ENCODE measurements at places on chromosomes 5 and 9.

GRCh38 chr5:122172207-122172606 is 42.9 kb downstream of the ZNF474 start:
- no peak for DNase-seq

DNA sequence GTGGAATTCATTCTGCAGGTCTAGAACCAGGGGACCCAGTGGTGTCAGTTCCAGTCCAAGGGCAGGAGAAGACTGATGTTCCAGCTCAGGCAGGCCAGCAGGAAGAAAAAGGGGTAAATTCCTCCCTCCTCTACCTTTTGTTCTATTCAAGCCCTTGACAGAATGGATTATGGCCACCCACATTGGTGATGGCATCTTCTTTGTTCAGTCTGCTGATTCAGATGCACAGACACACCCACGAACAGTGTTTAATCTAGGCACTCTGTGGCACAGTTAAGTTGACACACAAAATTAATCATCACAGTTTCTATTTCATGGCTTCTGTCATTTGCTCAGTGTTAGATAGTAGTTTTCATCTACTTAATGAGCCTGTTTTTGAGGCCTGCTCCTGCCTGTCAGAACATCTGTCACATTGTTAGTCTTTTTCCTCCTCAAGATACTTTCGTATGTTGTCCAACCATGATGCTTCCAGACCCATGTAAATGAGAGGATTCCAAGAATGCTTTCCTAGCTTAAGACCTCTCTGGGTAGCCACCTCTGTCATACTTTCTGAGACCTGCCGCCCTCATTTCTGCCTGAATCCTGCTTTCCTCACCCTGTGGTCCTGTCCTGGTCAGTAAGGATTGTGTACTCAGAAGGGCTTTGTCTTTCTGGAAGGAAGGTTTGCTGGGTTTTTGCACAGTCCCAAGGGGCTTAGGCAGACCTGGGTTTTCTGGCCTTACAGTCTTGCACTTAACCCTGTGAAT is 72.5 kb downstream of the SPIN1 start:
- DNase-seq: peak; percentile 21

DNA sequence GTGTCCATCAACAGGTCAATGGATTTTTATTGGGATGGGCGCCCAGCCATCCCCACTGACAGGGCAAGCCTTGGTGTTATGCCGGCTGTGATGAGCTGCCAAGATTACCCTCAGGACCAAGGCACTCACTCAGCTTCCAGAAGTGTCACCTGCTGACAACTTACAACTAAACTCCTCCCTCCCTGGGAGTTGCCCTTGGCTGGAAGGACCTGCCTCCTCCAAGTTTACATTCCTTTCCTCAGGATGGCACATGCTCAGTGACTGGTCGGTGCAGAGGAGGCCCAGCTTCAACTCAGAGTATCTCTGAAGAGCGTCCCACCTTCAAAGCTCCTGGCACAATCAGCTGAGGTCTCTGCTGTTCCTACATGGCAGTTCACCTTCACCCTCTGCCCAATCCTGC is 52.5 kb upstream of the ZBTB43 start:
- no peak for DNase-seq

DNA sequence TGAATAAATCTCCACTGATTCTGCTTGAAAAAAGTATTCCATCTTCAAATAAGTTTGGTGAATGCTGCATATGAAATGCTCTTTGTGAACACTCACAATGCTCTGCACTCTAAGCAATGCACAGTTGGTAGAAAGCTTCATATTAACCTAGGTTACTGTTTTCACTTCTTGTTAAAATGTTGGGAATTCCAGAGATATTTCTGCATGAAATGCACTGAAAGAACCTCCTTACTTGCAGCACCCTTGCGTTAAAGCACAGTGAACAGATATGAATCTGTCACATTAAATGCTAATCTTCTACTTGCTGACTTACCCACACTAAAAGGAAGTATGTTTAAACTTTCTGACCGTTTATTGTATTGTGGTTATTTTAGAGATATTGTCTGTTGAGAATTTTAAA is 584.1 kb upstream of the NUDT12 start:
- no peak for DNase-seq

GRCh38 chr5:6392561-6392960 is 14.2 kb upstream of the MED10 start:
- peak; percentile 46 for DNase-seq

DNA sequence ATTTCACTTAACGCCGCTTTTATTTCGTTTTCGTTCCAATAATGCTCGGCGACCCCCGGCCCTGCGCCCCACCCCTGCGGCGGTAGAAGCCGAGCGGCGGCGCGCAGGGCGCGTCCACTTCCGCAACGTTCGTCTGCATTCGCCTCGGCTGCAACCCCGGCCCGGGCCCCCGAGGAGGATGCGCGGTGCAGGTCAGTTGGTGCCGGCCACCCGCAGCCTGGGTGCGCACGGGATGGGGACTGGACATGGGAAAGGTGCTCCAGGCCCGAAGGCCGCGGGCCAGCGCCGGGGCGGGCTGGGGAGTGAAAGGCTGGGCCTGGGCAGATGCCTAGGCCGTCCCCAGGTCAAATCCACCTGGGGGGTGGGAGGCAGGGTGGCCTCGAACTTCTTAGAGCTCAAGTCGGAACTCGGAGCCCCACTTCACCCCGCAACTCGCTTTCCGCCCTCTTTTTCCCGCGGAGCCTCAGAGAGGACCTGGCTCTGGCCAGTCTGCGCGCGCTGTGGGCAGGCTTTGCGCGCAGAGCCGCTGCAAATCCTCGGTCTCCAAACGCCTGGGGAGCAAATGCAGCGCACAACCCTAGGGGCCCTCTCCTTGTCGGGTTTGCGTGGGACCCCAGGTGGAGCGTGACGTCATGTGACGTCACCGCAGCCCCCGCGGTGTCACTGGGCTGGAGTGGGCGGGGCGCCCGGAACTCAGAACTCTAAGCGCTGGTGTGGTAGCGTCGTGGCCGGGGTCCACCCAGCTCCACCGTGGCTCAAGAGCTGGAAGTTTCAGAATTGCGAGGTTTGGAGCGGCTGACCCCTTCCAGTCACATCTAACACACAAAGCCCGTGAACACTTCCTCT is 3.3 kb downstream of the TLX3 start:
- no peak for DNase-seq

GRCh38 chr9:92617195-92617813 is 52.6 kb downstream of the IPPK start:
- no peak for DNase-seq

DNA sequence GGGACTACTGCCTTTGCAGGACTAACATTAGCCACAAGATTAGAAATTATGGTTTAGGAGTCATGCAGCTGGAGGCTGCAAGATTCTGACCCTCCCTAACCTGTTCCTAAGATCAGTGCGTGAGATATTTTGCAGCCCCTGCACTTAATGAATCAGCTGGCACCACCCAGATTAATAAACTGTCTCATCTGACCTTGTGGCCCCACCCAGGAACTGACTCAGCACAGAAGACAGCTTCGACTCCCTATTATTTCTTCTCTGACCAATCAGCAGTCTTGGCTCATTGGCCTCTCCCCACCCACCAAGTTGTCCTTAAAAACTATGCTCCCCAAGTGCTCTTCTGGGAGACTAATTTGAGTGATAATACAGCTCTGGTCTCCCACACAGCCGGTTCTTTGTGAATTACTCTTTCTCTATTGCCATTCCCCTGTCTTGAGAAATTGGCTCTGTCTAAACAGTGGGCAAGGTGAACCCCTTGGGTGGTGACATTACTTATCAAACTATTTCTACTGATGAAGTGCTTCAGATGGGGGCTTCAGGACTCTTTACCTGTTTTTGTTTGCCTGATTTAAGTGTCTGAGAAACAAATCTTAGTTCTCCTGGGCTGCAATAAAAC is 17.0 kb downstream of the CTSL start:
- DNase-seq: no peak

- peak; percentile 76 for DNase-seq
These were observed 23.5 kb upstream of the ALDOB start for GRCh38 chr9:101458963-101459631.

GRCh38 chr9:87725900-87726709 is at the start of gene CTSL:
TSS of gene CTSL (plus strand) at chr9:87726119. CDS start at chr9:87727604, 1,485 bp downstream.
- DNase-seq: peak; percentile 73

DNA sequence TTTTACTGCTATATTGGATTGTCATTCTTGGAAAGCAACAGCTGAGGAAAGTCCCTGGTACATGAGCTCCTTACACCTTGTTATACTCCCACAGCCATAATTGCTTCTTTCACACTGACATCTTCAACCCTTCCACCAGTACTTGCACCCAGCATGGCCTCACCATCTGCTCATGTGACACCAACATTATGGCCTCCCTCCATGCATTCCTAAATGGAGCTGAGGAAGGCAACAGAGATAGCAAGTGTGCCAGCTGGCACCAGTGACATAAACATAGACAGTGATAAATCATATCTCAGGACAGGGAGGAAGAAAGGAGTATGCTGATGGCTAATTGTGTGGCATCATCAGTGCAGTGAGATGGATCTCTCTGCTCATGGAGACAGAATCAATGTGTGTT is 119.5 kb downstream of the BAAT start:
- no peak for DNase-seq

GRCh38 chr9:104775574-104775936 is 11.6 kb downstream of the NIPSNAP3B start:
- no peak for DNase-seq

DNA sequence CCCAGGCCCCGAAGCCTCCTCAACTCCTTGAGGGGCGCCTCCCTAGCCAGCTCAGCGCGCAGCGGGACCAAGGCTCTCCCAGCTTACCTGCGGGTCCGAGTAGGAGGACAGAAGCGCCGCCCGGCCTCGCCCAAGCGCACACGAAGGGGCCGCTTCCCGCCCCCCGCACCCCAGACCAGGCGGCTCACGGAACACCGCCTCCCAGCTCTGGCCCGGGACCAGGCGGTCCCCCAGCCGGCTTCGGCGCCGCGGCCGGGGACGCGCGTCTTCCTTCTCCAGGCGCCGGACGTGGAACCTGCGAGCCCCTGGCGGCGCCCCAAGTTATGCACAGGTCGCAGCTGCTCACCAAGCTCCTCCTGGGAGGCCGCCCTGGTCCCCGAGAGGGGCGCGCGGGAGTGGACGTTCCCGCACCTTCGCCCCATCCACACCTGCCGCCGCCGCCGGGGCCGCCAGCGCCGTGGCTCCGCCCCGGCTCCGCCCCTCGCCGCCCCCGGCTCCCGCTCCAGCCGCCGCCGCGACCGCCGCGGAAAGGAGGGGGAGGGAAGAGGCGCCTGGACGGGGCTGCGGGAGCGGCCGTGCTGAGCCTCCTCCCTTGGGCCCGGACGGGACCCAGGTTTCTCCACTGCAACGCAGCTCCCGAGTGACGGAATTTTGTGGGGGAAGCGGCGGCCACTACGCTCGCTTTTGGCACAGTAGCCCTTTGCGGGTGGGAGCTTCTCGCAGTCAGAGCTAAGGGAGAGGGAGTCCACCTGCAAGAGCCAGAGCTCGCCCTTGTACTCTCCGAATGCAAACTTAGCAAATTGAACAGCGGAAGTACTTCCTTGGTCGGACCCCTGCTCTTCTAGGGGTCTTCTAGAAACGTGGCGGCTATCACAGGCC is 77.5 kb upstream of the IFNE start:
- DNase-seq: peak; percentile 76

DNA sequence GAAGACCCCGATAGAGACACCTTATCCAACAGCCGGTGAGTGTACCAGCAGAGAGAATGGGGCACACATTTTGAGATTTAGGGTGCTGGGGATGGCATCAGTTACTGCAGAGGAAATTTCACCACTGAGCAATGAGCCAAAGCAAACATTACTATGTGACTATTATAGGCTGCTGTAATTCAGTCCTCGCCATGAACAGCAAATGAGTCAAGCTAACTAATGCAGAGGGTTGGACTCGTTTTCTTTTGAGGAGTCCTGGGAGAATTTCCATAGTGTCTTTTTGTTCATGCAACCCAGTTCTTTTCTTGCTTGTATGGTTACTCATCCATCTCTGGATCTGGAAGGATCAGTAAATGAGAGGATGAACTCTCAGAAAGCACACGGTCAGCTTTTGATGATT is 323.8 kb downstream of the PSAT1 start:
- DNase-seq: peak; percentile 86

- DNase-seq: peak; percentile 68
These were observed 67.2 kb upstream of the STC2 start for GRCh38 chr5:173395257-173395932.

DNA sequence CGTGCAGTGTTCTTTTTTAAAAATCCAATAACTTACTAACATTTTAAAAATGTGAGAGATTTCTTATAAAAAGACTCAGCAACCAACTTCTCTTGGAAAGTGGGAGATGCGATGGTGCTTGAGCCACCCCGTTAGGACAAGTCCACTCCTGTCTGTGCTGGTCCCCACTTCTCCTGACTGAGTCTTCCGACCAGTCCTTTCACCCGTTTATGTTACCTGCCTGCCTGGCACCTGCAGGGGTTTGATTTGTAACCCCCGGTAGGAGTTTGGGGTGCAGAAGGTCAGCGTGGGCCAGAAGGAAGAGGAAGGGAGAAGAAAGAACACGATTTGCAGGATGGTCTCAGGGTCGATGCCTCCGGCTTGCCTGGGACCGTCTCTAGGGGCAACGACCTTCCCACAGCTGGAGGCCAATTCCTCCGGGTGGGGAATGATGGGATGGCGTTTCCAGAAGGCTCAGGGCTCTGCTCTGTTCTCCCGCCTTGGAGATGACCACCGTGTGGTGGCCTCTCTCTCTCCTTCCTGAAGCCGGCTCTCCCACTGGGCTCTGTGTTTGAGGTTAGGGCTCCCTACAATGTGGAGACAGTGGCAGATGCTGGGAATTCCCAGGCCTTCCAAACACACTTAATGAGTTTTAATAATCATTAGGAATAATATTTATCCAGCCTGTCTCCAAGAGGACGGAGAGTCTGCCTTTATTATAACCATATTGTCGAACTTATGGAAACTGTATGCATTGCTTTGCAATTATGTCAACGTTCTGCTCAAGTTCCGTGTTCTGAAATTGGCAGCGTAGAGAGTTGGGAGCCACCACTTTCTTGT is 14.8 kb downstream of the COL27A1 start:
- peak; percentile 55 for DNase-seq

DNA sequence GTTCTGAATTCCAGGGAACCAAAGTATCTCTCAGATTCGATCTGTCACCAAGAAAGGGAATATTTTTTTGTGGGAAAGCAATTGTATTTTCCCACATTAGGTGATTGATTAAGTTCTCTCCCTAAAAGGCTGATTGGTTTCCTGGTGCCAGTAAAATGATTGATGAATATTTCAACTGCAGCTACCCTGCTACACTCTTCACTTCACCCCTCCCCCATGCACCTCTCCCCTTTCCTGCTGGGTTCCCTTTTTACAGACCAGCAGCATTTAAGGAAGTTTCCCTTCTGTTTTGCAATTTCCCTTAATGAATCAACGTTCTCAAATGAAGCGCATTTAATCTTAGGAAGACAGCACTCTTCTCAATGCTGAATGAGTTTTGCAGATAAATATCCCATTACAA is 13.1 kb downstream of the NR6A1 start:
- DNase-seq: no peak

DNA sequence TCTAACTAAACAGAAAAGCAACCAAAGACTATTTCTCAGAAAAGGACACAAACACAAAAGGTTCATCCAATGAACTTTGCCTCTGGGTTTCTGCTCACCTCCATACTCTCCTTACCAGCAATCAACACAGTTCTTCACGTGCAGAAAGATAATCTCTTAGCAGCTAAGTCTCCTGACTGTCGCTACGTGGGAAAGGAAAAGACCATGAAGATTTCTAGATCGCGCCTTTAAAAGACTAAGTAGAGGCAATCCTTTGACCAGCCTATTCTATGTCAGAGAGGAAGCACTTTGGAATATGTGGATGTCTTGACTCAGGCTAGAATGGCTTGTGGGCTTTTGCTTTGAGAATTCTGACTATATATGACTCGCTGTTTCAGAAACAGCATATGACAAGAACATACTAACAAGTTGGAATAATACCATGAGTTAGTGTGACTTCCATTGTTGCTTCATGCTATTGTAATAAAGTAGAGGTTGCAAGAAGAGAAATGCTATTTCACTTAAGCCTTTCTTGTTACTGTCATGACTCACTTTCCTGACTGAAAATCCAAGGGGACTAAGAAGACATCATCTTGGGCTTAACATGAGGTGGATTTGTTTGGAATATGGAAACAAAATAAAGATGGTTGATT is 339.5 kb upstream of the RFX3 start:
- DNase-seq: peak; percentile 75
